ENCODE measurements at places on chromosomes 5 and 9. TPM values are rescaled to one million over a fixed set of nuclear protein-coding genes. Genes with fewer than 3 reads are reported as not detected.

The F2RL2 gene
- not detected for total RNA-seq

The SV2C gene
- total RNA-seq, result 0.88 TPM

The CPLANE1 gene
- total RNA-seq, result 6.9 TPM

The AGXT2 gene
- not detected for total RNA-seq

The PCDHA5 gene
- total RNA-seq, result not detected
